ENCODE measurements at places on chromosomes 11 and 22.

GRCh38 chr11:110891411-110891810 is 179.2 kb upstream of the ARHGAP20 start:
- DNase-seq = no peak

GRCh38 chr22:25362215-25362882 is 142.9 kb downstream of the CRYBB2 start:
- peak; percentile 62 for DNase-seq

GRCh38 chr11:101292661-101293240 is 163.1 kb upstream of the PGR start:
- no peak for DNase-seq

GRCh38 chr11:6321961-6322362 is 1.7 kb upstream of the CAVIN3 start:
- DNase-seq = no peak

- no peak for DNase-seq
These were observed 5.0 kb downstream of the TUB start for GRCh38 chr11:8086001-8086479.

DNA sequence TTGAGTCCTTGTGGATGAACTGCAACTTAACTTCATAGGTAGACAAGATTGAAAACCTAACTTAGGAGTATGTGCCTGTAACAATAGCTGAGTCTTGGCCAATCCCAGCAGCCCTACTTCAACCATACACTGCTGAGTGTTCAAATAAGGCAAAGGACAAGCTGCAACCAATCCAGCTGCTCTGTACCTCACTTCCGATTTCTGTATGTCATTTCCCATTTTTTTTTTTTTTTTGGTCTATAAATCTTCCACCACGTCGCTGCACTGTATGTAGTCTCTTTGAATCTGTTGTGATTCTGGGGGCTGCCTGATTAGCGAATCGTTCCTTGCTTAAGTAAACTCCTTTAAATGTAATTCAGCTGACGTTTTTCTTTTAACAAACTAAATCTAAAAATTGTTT is 35.4 kb upstream of the FLI1 start:
- DNase-seq = no peak

GRCh38 chr11:44947114-44947513 is 3.6 kb downstream of the TP53I11 start:
- DNase-seq = no peak

DNA sequence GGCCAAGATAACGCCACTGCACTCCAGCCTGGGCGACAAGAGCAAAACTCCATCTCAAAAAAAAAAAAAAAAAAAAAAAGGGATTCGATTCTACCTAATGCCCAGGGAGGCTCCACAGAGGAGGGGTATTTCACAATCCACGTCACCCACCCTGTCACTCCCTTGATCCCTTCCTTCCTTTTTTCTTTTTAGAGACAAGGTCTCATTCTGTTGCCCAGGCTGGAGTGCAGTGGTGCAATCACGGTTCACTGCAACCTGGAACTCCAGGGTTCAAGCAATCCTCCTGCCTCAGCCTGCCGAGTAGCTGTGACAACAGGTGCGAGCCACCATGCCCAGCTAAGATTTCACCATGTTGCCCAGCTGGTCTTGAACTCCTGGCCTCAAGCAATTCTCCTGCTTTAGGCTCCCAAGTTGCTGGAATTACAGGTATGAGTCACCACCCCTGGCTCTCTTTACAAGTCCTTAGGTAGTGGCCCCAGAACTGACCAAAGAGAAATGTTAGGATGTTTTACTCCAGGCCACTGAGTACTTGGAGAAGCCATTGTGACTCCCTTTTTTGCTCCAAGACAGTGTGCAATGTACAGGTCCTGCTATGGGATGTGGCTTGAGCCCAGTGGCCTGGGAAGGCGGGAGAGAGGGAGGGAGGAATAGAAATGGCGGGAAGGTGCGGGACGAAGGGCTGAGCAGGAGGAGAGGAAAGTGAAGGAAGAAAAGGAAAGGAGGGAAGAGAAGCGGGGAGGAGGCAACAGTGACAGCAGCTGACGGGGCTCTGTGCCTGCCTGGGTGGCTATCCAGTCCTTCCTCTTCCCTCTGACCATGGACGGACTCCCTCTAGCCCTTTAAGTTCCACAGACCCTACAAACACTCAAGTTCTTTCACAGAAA is 11.8 kb upstream of the FXYD2 start:
- DNase-seq = peak; percentile 17

DNA sequence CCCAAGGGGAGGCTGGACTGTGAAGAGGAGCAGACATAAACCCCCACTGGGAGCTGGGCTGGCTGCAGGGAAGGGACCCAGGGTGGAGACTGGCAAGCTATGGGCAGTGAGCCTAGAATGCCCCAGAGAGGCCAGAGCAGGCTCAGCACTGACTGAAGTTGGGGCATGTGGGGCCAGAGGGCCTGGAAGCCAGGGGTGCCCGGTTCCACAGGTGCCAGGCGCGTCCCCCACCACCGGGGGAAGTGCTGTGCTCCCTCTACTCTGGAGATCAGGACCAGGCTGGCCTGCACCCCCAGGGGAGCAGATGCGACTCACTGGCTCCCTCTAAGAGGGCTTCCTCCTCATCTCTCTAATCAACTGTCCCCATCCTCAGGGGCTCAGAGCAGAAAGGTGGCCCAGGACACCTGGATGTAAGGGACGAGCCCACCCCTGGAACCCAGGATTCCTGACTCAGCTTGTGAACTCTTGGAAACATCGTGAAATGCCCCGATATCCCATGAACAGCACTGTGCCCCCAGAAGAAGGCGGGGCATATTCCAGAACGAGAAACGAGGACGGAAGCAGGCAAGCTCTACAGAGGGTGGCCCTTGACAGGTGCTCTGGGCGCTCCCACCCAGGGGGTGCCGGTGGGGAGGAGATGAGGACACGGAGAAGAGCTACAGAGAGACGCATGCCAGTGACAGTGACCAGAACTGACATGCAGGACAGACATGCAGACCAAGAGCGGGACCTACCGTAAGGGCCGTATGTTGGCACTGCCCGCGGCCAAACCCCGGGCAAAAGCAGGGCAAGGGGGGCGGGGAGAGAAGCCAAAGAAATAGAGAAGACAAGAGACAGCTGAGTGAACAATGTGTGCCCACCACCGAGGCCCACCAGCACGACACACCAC is 20.4 kb downstream of the MAFF start:
- no peak for DNase-seq

- no peak for DNase-seq
These were observed 444.4 kb downstream of the DLG2 start for GRCh38 chr11:85182441-85183387.

GRCh38 chr11:8838248-8838647 is 72.7 kb upstream of the AKIP1 start:
- no peak for DNase-seq

DNA sequence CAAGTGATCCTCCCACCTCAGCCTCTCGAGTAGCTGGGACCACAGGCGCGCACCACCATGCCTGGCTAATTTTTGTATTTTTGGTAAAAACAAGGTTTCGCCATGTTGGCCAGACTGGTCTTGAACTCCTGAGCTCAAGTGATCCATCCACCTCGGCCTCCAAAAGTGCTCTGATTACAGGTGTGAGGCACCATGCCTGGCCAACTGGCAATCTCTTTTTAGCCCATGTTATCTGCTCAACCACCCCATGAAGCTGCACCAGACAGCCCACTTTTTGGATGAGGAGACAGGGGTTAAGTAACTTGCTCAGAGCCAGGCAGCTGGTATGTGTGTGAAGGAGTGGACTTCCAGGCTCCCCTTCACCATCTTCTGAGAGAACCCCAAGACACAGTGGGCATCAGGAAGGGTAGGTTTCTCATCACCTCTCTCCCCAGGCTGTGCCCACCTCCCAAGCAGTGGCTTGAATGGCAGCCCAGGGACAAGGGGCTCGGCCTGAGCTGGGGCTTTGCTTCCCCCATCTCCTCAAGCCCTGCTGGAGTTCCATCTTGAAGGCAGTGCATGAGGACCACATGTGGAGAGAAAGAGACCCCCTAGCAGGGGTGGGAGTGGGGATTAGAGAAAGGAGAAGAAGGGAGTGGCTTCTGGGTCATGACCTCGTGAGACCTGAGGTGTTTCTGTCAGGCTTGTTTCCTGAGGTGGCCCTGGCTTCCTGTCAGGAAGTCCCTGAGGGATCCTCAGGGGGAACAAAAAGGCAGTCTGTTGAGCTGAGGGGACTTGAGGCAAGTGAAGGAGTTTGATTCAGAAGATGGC is 87.5 kb upstream of the PARVA start:
- DNase-seq = no peak

- DNase-seq = no peak
These were observed 23.7 kb downstream of the ARVCF start for GRCh38 chr22:19992921-19993355.

- DNase-seq = no peak
These were observed 38.4 kb downstream of the RPL27A start for GRCh38 chr11:8720868-8721608.

- DNase-seq = no peak
These were observed 114.2 kb downstream of the ME3 start for GRCh38 chr11:86558207-86558606.

- DNase-seq = no peak
These were observed 26.8 kb upstream of the TEF start for GRCh38 chr22:41354979-41355378.

DNA sequence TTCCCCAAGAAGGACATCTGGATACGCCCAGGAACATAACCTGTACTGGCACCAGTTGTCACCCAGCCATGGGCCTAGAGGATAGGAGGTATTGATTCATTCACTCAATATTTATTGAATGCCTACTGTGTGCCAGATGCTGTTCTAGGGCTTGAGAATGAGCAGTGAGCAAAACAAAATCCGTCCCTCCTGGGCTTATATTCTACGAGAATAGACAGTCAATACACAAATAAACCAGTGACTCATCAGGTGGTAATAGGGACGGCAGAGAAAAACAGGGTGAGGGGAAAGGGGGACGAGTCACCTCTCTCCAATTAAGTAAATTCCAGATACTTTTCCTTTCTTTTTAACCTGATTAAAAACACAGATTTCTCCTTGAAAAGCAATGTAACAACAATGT is 103.5 kb downstream of the MICAL2 start:
- no peak for DNase-seq

- DNase-seq = no peak
These were observed 989.1 kb downstream of the FAM181B start for GRCh38 chr11:81744336-81745116.

DNA sequence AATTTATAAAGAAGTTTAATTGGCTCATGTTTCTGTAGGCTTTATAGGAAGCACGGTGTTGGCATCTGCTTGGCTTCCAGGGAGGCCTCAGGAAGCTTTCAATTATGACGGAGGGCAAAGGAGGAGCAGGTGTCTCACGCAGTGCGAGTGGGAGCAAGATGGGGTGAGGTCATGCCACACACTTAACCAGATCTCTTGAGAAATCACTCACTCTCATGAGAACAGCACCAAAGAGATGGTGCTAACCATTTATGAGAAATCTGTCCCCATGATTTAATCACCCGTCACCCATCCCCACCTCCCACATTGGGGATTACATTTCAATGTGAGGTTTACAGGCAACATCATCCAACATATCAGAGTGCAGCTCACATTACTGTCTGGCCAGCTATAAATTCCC is 103.5 kb downstream of the ARHGAP8 start:
- no peak for DNase-seq

Data from mesothelial cell of epicardium (in vitro differentiated cells).